ENCODE measurements at places on chromosomes 3 and 15.

DNA sequence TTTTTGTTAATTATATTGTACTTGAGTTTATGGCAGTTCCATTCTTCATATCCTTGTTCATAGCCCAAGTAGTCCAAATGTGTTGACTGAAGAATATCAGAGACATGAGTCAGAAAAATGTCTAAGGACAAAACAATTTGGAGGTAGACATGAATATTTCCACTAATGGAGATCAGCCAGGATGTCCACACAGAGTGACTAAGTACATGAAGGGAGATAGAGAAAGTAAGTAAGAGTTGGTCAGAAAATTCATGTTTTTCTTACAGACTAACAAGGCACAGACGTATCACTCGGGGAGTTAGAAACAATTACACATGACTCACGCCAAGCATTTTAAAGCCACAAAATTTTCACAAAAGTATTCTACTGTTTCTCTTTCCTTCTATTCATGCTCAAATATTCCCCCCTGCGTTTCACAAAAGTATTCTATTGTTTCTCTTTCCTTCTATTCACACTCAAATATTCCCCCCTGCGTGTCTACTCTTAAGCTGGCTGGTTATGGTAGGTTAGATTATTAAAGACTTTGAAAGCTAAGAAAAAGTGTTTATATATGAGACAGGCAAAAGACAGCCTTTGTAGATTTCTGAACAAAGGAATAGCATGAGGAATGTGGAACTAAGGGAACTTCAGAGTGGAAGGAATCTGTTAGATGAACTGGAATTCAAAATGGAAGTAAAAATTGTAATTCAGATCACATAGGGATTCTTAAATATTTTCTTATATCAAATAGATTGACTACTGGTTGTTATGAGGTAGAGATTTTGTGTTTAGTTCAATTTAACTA is 648.7 kb upstream of the CCDC54 start:
- DNase-seq, result no peak

- no peak for DNase-seq
These were observed 1.9 kb downstream of the AQP9 start for GRCh38 chr15:58139989-58140522.

GRCh38 chr3:147038481-147038880 is 367.9 kb downstream of the ZIC4 start:
- no peak for DNase-seq

DNA sequence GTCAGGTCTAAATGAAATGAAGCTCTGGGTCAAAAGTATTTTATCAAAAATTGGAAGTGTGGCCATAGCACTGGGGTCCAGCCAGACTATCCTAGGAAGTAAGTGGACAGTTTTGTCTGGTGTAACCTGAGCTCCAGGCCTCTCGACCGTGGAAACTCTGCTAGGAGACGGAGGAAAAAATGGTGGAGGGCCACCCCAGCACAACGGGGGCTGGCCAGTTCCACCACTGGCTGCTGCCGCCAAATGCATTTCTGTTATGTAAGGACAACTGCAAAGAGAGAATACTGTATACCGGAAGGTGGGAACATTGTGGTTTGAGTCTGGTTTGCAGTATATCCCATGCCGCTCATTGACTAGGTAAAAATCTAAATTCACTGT is 235.7 kb downstream of the GREM1 start:
- DNase-seq, result no peak

DNA sequence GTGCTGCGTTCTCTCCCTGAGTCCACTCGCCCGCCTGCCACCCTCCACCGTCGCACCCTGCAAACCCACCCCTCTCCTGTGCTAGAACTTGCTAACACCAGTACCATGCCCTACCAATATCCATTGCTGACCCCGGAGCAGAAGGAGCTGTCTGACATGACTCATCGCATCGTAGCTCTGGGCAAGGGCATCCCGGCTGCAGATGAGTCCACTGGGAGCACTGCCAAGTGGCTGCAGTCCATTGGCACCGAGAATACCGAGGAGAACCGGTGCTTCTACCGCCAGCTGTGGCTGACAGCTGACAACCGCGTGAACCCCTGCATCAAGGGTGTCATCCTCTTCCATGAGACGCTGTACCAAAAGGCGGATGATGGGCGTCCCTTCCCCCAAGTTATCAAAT is 4.9 kb upstream of the ALAS1 start:
- DNase-seq, result no peak

DNA sequence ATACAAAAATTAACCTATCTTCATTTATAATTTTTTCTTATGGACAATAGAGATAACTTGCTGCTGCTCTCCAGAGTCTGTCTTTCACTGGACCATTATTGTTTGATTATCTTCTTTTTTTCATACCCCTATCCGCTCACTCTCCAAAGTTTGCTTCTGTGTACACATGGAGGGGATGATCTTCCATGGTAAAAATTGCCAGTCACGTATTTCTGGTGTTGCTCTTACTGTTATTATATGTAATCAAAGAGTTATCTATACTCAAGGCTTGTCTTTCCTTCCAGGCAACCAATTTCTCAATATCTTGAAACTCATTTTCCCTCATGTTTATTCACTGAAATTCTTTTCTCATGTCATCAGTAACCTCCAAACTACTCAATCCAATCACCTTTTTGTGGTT is 817.8 kb upstream of the NECTIN3 start:
- no peak for DNase-seq

GRCh38 chr3:45962033-45962432 is 18.8 kb downstream of the CXCR6 start:
- no peak for DNase-seq
